ENCODE measurements at places on chromosomes 7 and 10.

GRCh38 chr10:130137090-130137448 is 878 bp downstream of the GLRX3 start:
- no peak for DNase-seq

GRCh38 chr10:47104786-47105385 is 193.7 kb downstream of the PTPN20 start:
- DNase-seq: no peak

GRCh38 chr10:20005638-20006037 is 189.4 kb downstream of the PLXDC2 start:
- no peak for DNase-seq

DNA sequence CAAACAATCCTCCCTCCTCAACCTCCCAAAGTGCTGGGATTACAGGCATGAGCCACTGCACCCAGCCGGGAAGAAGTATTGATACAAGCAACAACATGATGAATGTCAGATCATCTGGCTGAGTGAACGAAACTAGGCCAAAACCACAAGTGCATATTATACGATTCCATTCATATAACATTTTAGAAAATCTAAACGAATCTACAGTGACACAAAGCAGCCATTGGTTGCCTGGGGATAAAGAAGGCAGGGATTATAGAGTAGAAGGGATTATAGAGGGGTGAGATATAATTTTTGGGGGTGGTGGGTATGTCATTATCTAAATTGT is 11.5 kb upstream of the RHBDD2 start:
- no peak for DNase-seq

GRCh38 chr10:11197878-11198277 is 180.2 kb downstream of the CELF2 start:
- no peak for DNase-seq

DNA sequence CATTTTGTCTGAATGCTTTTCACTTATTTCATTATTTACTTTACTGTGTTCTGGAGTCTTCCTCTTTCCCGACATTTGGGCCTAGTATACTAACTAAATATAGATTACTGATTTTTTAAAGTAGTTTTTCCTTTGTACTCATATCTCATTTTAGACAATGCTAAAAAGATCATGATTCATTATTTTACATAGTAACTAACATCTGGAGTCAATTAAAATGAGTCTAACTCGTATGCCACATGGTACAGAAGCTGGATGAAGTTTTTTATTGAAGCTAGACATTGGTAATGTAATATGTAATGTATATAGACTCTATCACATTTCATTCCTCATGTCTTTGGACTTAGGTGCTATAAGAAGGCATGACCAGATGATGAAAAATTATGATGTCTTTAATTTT is 156.3 kb upstream of the HGF start:
- no peak for DNase-seq

DNA sequence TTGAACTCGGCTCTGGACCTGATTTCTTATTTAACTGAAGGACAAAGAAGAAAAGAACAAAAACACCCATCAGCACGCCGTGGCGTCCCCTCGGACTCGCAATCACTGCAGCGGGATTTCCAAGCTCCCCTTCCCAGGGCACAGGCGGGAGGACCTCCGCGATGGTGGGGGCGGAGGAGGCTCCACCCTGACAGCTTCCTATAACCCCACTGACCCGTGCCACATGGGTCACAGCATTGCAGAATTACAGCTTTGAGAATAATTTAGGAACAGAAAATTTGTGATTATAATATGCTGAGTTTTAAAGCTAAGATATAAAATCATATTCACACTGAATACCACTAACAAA is 129.7 kb upstream of the SEC61G start:
- DNase-seq: no peak
